Type B pancreatic cell (in vitro differentiated cells): ENCODE measurements at places on chromosomes 7 and 10. TPM values are rescaled to one million over a fixed set of nuclear protein-coding genes. Genes with fewer than 3 reads are reported as not detected.

Gene TRIM50
- 0.76 and 4.6 TPM in 2 replicates for total RNA-seq

Gene OIT3
- 0.17 TPM in 1 of 2 replicates, not detected in the other for total RNA-seq

Gene RAMP3
- total RNA-seq = 0.48 and 0.70 TPM in 2 replicates

Gene PPP1R9A
- 21.3 and 24.0 TPM in 2 replicates for total RNA-seq

Gene RET
- total RNA-seq = 8.2 and 14.0 TPM in 2 replicates

Gene GIMAP1
- not detected in 2 replicates for total RNA-seq

Gene ARHGEF35
- 8.6 and 24.2 TPM in 2 replicates for total RNA-seq

Gene MAT1A
- total RNA-seq = 0.12 and 0.63 TPM in 2 replicates

Gene UNC5B
- total RNA-seq = 16.3 and 22.4 TPM in 2 replicates

Gene MSMB
- total RNA-seq = 5.6 and 7.7 TPM in 2 replicates

GRCh38 chr7:81207801-81208200 lies 288.9 kb upstream of the SEMA3C start:
- no peaks in the 10 kb centered on the region for H3K4me1 ChIP-seq
- no peak overlapping the region for H3K4me3 ChIP-seq
- no peak for DNase-seq
- H3K27ac ChIP-seq = no peak overlapping the region
- H3K27me3 ChIP-seq = no peaks in the 10 kb centered on the region

- no peaks in the 10 kb centered on the region for H3K27me3 ChIP-seq
- H3K4me3 ChIP-seq = no peak overlapping the region
- no peak overlapping the region for H3K27ac ChIP-seq
- H3K36me3 ChIP-seq = no peaks in the 10 kb centered on the region
- DNase-seq = no peak
- H3K4me1 ChIP-seq = peaks cover 4% of the 10 kb centered on the region
These were observed 178.6 kb downstream of the POLR1F start for GRCh38 chr7:19530261-19530660.

- no peaks in the 10 kb centered on the region for H3K4me1 ChIP-seq
- H3K36me3 ChIP-seq = no peaks in the 10 kb centered on the region
- H3K4me3 ChIP-seq = no peak overlapping the region
- no peak overlapping the region for H3K27ac ChIP-seq
- no peak for DNase-seq
- H3K27me3 ChIP-seq = peaks cover 4% of the 10 kb centered on the region
These were observed 124.5 kb upstream of the FAM20C start for GRCh38 chr7:67661-68395.

DNA sequence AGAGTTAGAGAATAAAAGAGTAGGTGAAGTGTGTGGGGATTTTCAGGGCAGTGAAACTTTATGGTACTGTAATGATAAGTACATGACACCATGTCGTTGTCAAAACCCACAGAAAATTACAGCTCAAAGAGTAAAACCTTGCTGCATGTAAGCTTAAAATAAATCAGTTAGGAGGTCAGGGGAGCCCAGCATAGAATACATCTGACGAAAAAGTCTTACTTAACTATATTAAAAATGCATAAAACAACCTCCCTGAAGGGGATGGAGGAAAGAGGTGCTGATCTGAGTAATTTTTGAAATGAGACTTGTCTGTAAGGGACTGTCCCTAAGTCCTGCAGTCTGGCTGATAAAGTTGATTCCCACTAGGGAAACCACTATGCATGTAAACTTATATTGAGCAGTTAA lies 49.8 kb upstream of the AKR1E2 start:
- H3K4me3 ChIP-seq = no peak overlapping the region
- no peak overlapping the region for H3K27ac ChIP-seq
- H3K27me3 ChIP-seq = no peaks in the 10 kb centered on the region
- H3K36me3 ChIP-seq = no peaks in the 10 kb centered on the region

DNA sequence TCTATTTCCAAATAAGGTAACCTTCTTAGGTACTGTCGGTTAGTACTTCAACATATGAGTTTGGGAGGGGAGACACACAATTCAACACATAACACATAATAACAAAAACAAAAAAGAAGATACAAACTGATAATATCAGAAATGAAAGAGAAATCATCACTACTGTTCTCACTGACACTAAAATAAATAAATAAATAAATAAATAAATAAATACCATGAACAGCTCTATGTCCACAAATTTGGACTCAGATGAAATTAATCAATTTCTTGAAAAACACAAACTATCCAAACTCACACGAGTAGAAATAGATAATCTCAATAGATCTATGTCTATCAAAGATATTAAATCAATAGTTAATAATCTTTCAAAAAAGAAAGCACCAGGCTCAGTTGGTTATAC lies 24.5 kb upstream of the SAMD9L start:
- no peaks in the 10 kb centered on the region for H3K4me1 ChIP-seq
- H3K27me3 ChIP-seq = peaks cover 20% of the 10 kb centered on the region
- H3K27ac ChIP-seq = no peak overlapping the region

DNA sequence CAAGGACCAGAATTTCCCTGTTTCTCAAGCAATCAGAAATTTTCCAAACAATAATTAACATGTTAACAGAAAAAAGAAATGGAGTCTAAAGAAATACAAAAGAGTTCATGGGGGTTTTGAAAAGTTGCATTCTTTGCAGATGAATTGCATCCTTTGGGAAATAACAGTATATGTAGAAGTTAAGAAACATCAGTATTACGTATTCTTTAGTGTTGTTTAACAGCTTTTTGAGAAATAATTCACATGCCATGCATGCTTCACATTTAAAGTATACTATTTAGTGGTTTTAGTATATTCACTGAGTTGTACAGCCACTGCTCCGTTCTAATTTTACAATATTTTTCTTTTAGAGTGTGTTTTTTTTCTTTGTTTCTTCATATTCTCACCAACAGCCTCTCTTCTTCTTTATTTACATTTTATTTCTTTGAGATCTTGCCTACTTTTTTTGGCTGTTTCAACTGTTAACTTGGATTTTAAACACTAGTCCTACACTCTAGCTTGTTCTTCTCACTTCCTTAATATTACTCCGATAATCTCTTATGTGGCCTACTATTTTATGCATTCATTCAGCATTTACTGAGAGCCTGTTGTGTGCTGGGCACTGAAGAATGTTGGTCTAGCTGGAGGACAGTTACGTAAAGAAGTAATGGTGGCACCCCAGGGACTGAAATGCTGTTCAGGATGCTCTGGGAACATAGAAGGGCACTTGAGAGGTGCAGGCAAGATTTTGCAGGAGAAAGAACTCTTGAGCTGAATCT lies 330.1 kb downstream of the EXOC4 start:
- H3K36me3 ChIP-seq = peaks cover 15% of the 10 kb centered on the region
- H3K4me1 ChIP-seq = peaks cover 10% of the 10 kb centered on the region
- no peak for DNase-seq
- H3K27me3 ChIP-seq = no peaks in the 10 kb centered on the region

- DNase-seq = no peak
- H3K27me3 ChIP-seq = peaks cover 11% of the 10 kb centered on the region
- H3K27ac ChIP-seq = no peak overlapping the region
- H3K4me3 ChIP-seq = no peak overlapping the region
These were observed 20.8 kb upstream of the ALOX5 start for GRCh38 chr10:45353186-45353585.

GRCh38 chr10:102371295-102371694 lies 24.2 kb upstream of the NFKB2 start:
- H3K27me3 ChIP-seq = no peaks in the 10 kb centered on the region
- H3K4me3 ChIP-seq = no peak overlapping the region
- DNase-seq = no peak
- H3K36me3 ChIP-seq = peaks cover 51% of the 10 kb centered on the region
- H3K27ac ChIP-seq = no peak overlapping the region

DNA sequence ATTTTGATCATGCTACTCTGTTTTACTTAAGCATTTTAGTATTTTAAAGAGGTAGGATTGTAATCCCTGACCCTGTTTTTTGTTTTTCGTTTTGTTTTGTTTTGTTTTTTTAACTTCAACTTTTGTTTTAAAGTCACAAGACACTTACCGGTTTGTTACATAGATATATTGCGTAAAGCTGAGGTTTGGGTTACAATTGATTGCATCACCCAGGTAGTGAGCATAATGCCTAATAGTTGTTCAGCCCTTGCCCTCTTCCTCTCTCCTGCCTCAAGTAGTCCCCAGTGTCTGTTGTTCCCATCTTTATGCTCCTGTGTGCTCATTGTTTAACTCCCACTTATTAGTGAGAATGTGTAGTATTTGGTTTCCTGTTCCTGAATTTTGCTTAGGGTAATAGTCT lies 93.1 kb upstream of the TEX47 start:
- no peak for DNase-seq
- no peak overlapping the region for H3K4me3 ChIP-seq
- H3K27me3 ChIP-seq = no peaks in the 10 kb centered on the region
- H3K4me1 ChIP-seq = no peaks in the 10 kb centered on the region

GRCh38 chr10:27746397-27747095 lies 927 bp upstream of the MKX start:
- H3K4me3 ChIP-seq = peak overlapping the region; percentile 81
- no peak for DNase-seq
- peaks cover 13% of the 10 kb centered on the region for H3K4me1 ChIP-seq
- peaks cover 94% of the 10 kb centered on the region for H3K27me3 ChIP-seq

DNA sequence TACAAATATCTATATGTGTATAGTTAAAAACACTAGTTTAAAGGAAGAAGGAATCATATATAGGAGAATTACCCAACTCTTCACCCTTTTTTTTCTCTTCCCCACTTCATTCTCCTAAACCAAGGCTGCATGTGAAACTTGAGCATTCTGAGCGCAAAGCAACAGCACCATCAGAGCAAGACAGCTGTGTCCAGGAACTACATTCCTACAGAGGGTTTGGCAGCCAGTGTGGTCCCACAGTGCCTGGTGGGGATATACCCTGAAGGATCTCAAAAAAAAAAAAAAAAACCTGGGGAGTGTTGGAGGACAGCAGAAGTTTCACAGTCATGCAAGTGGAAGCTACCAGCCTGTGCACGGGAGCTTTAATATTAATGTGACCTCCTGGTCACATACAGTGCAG lies 310.4 kb downstream of the CTNNA3 start:
- no peaks in the 10 kb centered on the region for H3K36me3 ChIP-seq
- DNase-seq = no peak
- no peaks in the 10 kb centered on the region for H3K27me3 ChIP-seq
- peaks cover 10% of the 10 kb centered on the region for H3K4me1 ChIP-seq

DNA sequence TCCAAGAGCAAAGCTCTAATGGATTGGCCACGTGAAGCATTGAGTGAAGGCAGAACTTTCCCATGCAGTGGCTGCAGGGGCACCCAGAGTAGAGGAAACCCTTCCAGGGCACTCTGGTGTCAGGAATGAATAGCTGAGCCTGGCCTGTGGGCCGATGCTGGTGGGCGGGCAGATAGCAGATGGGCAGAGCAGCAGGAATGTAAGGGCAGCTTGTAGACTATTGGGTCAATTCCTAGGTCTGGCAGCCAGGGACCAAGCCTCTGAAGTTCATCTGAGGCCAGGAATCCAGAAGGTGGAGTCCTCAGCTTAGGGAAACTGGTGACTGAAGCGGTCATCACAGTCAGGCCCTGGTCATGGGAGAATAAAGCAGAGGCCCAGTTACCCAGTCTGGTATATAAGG lies 115.4 kb downstream of the TMEM178B start:
- H3K4me1 ChIP-seq = no peaks in the 10 kb centered on the region
- DNase-seq = no peak
- H3K4me3 ChIP-seq = no peak overlapping the region
- H3K27me3 ChIP-seq = no peaks in the 10 kb centered on the region
- H3K27ac ChIP-seq = no peak overlapping the region

GRCh38 chr7:80661729-80662128 lies 23.3 kb downstream of the CD36 start:
- no peak for DNase-seq
- no peaks in the 10 kb centered on the region for H3K36me3 ChIP-seq
- no peaks in the 10 kb centered on the region for H3K27me3 ChIP-seq
- H3K27ac ChIP-seq = no peak overlapping the region
- no peak overlapping the region for H3K4me3 ChIP-seq

- H3K27me3 ChIP-seq = peaks cover 6% of the 10 kb centered on the region
- peaks cover 9% of the 10 kb centered on the region for H3K36me3 ChIP-seq
- no peak for DNase-seq
- no peak overlapping the region for H3K4me3 ChIP-seq
- H3K4me1 ChIP-seq = peaks cover 11% of the 10 kb centered on the region
- H3K27ac ChIP-seq = no peak overlapping the region
These were observed 33.5 kb downstream of the LHPP start for GRCh38 chr10:124495162-124495561.

- H3K4me3 ChIP-seq = no peak overlapping the region
- no peak for DNase-seq
- H3K4me1 ChIP-seq = peaks cover 28% of the 10 kb centered on the region
- H3K36me3 ChIP-seq = peaks cover 18% of the 10 kb centered on the region
These were observed 100.1 kb downstream of the CYTH3 start for GRCh38 chr7:6172224-6172909.

GRCh38 chr7:142338633-142339501 lies 81.0 kb upstream of the PRSS58 start:
- H3K36me3 ChIP-seq = no peaks in the 10 kb centered on the region
- no peak overlapping the region for H3K4me3 ChIP-seq
- H3K27ac ChIP-seq = no peak overlapping the region
- H3K27me3 ChIP-seq = peaks cover 7% of the 10 kb centered on the region
- DNase-seq = no peak
- H3K4me1 ChIP-seq = no peaks in the 10 kb centered on the region

- no peak overlapping the region for H3K27ac ChIP-seq
- H3K4me3 ChIP-seq = no peak overlapping the region
- peaks cover 15% of the 10 kb centered on the region for H3K4me1 ChIP-seq
- DNase-seq = no peak
- peaks cover 3% of the 10 kb centered on the region for H3K36me3 ChIP-seq
These were observed 248.3 kb upstream of the GLI3 start for GRCh38 chr7:42485301-42485766.

- DNase-seq = no peak
- H3K36me3 ChIP-seq = no peaks in the 10 kb centered on the region
- H3K27me3 ChIP-seq = peaks cover 19% of the 10 kb centered on the region
- no peak overlapping the region for H3K4me3 ChIP-seq
- no peak overlapping the region for H3K27ac ChIP-seq
- peaks cover 5% of the 10 kb centered on the region for H3K4me1 ChIP-seq
These were observed 153.1 kb downstream of the SLIT1 start for GRCh38 chr10:97032624-97033023.

- peaks cover 65% of the 10 kb centered on the region for H3K27me3 ChIP-seq
- H3K27ac ChIP-seq = peak overlapping the region; percentile 51
- peaks cover 1% of the 10 kb centered on the region for H3K36me3 ChIP-seq
- peaks cover 4% of the 10 kb centered on the region for H3K4me1 ChIP-seq
- peak overlapping the region; percentile 89 for H3K4me3 ChIP-seq
- DNase-seq = no peak
These were observed 673 bp upstream of the ST8SIA6 start for GRCh38 chr10:17455015-17455520.

GRCh38 chr10:1507436-1507835 lies 229.9 kb downstream of the ADARB2 start:
- H3K27me3 ChIP-seq = peaks cover 38% of the 10 kb centered on the region
- H3K36me3 ChIP-seq = no peaks in the 10 kb centered on the region
- H3K27ac ChIP-seq = no peak overlapping the region
- H3K4me1 ChIP-seq = peaks cover 10% of the 10 kb centered on the region
- no peak for DNase-seq

GRCh38 chr10:84432891-84433290 lies 104.5 kb downstream of the CCSER2 start:
- H3K4me3 ChIP-seq = no peak overlapping the region
- H3K36me3 ChIP-seq = peaks cover 42% of the 10 kb centered on the region
- no peaks in the 10 kb centered on the region for H3K27me3 ChIP-seq
- H3K4me1 ChIP-seq = peaks cover 11% of the 10 kb centered on the region

DNA sequence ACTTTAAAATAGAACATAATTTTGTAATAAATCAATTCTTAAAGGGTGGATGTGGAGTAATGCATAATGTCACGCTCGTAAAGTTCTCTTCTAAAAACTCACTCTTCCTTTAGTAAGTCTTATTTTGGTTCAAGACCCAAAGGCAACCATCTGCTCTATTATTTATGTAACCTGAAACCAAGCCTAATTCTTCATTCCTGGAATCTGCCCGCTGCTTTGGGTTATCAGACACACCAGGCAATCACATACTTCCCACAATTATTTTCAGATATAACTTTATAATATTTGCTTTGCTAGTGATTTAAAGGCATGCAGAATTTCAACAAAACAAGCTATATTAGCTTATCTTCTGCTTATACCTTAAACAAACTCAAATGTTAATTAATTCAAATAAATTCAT lies 39.0 kb downstream of the RAB11FIP2 start:
- H3K27me3 ChIP-seq = no peaks in the 10 kb centered on the region
- H3K36me3 ChIP-seq = peaks cover 32% of the 10 kb centered on the region
- H3K4me3 ChIP-seq = no peak overlapping the region
